ENCODE measurements at places on chromosomes 1 and 21.

- DNase-seq: no peak
These were observed 98.9 kb upstream of the DPYD start for GRCh38 chr1:98019747-98020146.

DNA sequence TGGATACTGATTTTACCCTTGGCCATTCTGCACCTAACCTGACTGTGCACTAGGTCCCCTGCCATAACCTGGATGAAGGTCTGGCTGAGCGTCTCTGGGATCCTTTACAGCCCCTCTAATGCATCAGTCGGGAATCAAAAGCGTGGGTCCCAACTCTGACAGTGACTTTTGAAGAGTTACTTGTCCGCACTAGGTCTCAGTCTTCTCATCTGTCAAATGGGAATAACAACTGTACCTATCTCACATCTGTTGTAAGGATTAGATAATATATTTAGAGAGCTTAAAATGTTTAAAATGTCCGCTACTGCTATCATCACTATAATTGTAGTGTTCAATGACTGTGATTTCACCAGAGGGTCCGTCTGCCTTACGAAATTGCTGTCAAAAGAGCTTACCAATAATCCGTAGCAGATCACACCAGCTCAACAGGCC, 746 bp downstream of the TADA1 start:
- no peak for DNase-seq

DNA sequence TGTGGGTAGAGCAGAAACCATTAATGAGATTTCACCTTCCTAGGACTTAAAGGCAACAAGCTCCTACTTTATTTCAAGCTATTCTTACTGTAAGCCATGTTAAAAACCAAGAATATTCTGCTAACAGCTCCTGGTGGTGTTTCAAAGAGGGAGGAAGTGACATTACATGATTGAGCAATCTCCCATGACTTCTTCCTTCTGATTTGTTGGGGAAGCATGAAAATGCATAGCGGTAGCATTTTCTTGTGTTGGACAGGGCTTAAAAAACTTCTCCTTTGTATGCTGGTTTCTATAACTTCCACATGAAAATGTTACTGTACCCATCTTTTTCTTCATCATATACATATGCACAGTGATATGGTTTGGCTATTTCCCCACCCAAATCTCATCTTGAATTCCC, 297.0 kb upstream of the SNX7 start:
- DNase-seq: no peak

DNA sequence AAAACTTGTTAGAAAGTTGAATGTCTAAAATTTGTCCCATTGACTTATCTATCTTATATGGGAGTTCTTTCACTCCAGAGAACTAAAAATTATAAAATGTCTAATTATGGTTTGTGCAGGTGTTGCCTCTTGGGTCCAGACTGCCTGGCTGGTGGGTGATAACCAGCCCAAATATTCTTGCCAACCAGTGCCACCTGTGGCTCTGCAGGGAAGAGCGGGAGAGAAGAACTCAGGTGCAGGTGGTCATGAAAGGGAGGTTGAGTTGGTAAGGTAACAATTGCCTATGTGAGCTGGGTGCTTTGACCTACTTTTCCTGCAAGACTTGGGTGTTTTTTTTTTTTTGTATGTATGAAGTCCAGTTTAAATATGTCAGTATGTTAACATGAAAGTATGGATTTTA, 10.2 kb downstream of the RPS6KC1 start:
- DNase-seq: no peak

DNA sequence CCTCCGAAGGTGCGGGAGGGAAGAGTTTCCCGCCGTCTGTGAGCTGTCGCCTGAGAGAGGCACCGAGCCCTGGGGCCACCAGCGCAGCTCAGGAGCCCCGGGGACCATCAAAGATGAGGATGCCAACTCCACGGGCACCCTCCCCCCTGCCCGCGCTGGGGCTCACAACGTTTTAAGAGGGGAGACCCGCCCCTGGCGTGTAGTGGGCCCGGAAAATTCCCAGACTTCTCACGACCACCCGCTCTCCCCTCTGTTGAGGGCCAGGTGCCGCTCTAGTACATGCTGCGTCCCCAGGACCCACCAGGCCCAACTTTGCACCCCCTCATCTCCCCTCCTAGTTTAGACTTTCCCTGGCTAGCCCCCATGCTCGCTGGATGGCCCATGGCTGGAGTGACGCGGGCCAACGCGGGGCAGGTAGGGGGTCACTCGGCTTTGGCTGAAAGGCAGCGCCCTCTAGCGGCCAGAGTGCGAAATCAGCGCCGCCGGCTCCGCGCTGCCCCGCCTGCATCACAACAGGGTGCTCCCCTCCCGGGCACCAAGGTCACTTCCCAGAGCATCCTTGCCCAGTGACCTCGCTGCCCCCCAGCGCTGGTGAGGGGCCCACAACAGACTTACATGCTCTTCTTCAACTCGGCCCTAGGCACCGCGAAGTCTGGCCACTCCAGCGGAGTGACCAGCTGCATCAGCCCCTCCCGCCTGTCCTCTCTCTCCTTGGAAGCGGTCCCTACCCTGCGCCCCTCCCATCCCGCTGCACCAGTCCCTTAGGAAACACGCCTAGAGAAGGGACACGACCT, 1.8 kb downstream of the CD160 start:
- DNase-seq: peak; percentile 85

- no peak for DNase-seq
These were observed 148.7 kb upstream of the PRMT6 start for GRCh38 chr1:106907795-106908194.

- DNase-seq: no peak
These were observed 338.1 kb upstream of the NEGR1 start for GRCh38 chr1:72620453-72620852.

DNA sequence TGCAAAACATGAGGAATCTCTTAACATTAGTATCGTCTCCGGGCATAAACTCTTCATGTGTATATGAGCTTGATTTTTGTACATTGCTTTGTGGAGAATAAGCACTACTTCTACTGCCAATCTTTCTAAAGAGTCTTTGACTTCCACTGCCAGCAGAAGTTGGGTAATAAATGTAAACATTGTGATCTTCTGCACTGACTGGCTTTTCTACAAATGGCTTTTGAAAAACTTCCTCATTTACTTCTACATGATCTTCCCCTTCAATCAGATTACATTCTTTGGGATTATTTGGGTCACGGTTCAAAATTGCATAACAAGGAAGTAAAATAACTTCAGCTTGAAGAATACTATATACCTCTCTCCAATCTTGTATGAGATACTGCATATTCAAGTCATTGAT, 30.4 kb upstream of the SLC44A5 start:
- no peak for DNase-seq

DNA sequence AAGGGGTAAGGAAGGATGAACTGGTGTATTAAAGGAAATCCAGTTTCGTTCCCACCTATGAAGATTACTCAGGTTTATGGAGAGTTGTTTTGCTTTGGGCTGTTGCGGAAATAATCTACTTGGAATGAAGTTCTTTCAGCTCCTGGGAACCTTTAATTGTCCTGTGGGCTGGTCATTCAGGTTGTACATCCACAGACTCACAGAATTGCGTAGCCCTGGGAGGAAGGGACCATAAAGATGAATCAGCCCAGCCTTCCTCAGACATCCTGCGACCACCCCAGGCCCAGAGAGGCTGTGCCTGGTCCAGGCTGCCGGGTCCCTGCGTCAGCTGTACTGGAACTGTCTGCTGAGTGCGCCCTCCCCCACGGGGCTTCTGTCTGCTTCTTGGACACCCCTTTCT, 72.7 kb downstream of the GALNT2 start:
- no peak for DNase-seq

- DNase-seq: no peak
These were observed 31.6 kb upstream of the NUF2 start for GRCh38 chr1:163290025-163290640.

DNA sequence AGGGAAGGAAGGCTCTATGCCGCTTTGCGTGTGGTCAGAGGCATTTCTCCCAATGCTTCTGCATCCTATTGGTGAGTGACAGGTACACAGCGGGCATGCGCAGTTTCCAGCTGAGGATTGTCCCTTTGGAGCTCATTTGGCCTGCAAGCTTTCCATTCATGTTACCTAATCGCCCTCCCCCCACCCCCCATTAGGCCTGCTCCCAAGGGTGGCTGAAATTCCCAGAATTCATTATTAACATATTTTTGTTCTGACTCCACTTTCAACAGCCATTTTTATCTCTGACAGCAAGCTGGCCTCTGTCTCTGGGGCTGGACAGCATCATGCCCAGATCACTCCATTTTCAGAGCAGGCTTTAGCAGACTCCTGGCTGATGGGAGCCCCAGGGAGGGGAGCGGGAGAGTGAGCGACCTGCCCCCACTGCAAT, 25.6 kb downstream of the MIS18A start:
- DNase-seq: no peak

- no peak for DNase-seq
These were observed 71.3 kb upstream of the CNTN2 start for GRCh38 chr1:204971517-204972336.
